MCF 10A (cell line): ENCODE measurements at places on chromosomes 5 and 9. TPM values are rescaled to one million over a fixed set of nuclear protein-coding genes. Genes with fewer than 3 reads are reported as not detected.
A peak's percentile ranks its signal among the peaks of the same experiment; 100 is the strongest.

Gene MARCOL
- not detected in 2 replicates for total RNA-seq

Gene TAF11L13
- not detected in 2 replicates for total RNA-seq

Gene PCDHGC3
- 17.3 and 31.7 TPM in 2 replicates for total RNA-seq

Gene ANKRD33B
- 3.1 TPM in 2 replicates for total RNA-seq

Gene ADAMTS2
- total RNA-seq = 0.17 TPM in 1 of 2 replicates, not detected in the other

Gene LECT2
- total RNA-seq = not detected in 2 replicates

Gene EQTN
- total RNA-seq = not detected in 2 replicates

DNA sequence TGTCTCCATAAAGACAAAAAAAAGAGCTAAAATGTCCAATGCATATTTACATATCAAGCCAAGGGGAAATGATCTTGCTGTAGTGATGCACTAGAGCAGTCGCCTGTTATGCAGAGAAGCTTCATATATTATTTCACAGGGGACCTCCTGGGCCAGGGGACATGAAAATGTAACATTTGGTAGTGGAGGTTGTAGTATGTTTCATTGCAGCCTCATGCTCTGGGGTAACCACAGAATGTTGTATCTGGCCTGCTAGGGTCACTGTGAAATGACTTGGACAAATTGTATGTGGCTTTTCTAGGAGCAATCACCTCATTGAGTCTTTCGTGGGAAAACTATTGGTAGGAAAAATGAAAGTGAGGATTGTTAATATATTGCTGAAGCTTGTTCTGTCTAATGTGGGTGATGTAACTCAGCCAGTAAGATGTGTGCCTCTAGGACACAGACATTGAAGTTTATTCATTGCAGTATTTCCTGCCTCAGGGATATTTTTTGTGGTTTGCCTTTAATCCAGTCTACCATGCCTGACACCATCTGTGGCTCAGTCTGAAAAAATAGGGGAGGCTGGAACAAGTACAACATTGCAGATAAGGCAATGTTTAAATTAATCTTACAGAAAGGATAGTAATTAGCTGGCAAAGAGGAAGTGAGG is 430.8 kb upstream of the TNC start:
- no peak overlapping the region for H3K27ac ChIP-seq
- no peaks in the 10 kb centered on the region for H3K27me3 ChIP-seq
- H3K36me3 ChIP-seq = no peaks in the 10 kb centered on the region
- H3K4me1 ChIP-seq = no peaks in the 10 kb centered on the region
- H3K4me3 ChIP-seq = no peak overlapping the region
- peak; percentile 2 for DNase-seq

DNA sequence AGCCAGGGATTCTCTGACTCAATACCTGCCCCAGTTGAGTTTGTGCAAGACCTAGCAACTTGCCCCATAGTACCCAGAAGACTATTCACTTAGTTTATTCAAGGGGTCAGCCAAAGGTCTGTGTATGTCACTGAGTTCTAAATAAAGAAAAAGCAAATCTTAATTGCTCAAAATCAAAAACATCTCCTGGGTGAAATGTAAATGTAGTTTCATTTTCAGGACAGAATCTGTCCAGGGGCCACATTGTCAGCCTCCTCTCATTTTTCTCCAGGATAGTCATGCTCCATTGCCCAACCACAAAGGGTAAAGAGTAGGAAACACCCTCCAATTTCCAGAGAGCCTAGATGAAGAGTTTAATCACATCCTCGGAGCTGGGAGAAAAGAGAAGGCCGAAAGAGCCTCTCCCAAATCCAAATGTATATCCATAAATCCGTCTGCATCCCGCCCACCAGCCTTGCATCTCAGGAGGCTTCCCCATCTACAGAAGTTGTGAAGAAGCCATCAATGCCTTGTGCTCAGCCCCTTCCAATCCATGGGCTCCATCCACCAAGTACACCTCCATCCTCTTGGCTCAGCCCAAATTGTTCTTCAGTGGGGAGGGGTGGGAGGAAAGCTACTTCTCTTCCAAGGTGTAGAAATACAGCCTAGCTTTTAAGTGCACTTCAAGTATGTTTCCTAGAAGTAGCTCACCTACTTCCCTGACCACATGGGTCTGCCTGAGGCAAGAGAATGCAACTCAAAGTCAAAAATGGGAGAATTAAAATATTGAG is 26.9 kb downstream of the ADAM19 start:
- peaks cover 22% of the 10 kb centered on the region for H3K4me1 ChIP-seq
- no peaks in the 10 kb centered on the region for H3K36me3 ChIP-seq
- no peaks in the 10 kb centered on the region for H3K27me3 ChIP-seq
- DNase-seq = peak; percentile 95
- no peak overlapping the region for H3K27ac ChIP-seq

- no peak overlapping the region for H3K27ac ChIP-seq
- H3K4me3 ChIP-seq = no peak overlapping the region
- DNase-seq = no peak
- no peaks in the 10 kb centered on the region for H3K36me3 ChIP-seq
- H3K27me3 ChIP-seq = no peaks in the 10 kb centered on the region
These were observed 220.9 kb downstream of the IRX2 start for GRCh38 chr5:2530609-2531008.

GRCh38 chr9:5580650-5581049 is 48.3 kb upstream of the RIC1 start:
- H3K27me3 ChIP-seq = no peaks in the 10 kb centered on the region
- no peak for DNase-seq
- no peak overlapping the region for H3K4me3 ChIP-seq
- H3K4me1 ChIP-seq = no peaks in the 10 kb centered on the region
- H3K27ac ChIP-seq = no peak overlapping the region

DNA sequence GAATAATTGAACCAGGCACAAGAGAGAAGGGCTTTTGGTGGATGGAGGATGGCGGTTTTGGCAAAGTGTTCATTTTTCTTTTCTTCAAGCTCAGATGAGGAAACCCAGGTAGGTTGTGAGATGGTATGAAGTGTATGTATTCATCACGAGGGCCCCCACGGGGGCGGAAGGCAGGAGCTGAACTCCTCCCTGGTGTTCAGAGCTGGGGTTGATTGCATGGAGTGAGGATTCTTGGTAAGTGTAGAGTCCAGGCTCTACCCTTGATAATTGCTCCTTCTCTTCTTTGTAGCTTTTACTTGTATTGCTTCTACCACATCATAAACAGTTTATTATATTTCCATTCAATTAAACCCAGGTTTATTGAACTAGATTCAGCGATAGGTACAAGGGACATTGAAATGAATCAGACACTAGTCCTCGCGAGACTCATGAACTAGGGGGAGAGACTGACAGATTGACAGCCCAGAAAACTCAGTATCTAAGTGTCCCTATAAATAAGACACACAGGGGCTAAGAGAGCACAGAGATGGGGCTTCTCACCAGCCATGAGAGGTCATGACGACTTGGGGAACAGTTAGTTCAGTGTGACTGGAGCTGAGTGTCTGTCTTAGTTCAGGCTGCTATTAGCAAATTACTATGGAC is 116.7 kb upstream of the KLF4 start:
- no peaks in the 10 kb centered on the region for H3K4me1 ChIP-seq
- no peak for DNase-seq
- H3K27ac ChIP-seq = no peak overlapping the region
- H3K36me3 ChIP-seq = no peaks in the 10 kb centered on the region

GRCh38 chr9:99414321-99414720 is 192.2 kb downstream of the SEC61B start:
- no peaks in the 10 kb centered on the region for H3K36me3 ChIP-seq
- no peaks in the 10 kb centered on the region for H3K27me3 ChIP-seq
- H3K4me1 ChIP-seq = no peaks in the 10 kb centered on the region
- no peak overlapping the region for H3K4me3 ChIP-seq

DNA sequence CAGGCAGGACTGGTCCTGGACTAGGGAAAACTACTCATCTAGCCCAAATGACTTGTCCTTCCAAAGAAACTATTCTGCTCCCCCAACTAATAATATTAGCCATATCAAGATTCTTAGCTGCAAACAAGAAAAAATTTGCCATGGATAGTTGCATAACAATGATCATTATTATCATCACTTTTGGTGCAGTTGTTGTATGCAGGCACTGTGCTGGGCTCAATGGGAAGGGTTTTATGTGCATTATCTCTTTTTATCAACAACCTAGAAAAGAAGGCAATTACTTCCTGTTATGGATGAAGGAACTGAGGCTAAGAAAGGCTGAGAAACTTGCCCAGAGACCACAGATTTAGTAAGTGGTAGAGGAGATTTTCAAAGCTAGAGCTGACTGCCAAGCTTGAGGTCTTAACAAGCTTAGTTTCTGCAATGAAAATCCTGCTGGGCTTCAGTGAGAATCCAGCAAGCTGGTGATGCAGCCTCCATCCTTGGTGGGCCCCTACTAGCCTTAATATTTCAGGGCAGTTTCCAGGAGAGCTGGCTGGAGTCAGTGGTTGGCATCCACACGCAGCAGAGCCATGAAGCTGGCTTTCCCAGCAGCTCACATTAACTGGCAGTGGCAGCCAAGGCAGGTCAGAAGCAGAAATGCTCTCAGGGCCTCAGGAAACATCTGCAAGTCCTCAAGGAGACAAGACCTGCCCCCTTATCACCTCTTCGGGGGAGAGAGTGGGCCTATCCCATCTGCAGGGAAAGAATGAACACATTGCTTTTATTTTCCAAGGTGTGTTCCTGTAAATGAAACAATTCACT is 20.5 kb upstream of the MEGF9 start:
- peaks cover 24% of the 10 kb centered on the region for H3K4me1 ChIP-seq
- H3K36me3 ChIP-seq = no peaks in the 10 kb centered on the region
- no peak overlapping the region for H3K27ac ChIP-seq
- H3K4me3 ChIP-seq = no peak overlapping the region
- no peaks in the 10 kb centered on the region for H3K27me3 ChIP-seq

- no peak for DNase-seq
- peaks cover 15% of the 10 kb centered on the region for H3K27me3 ChIP-seq
- H3K4me1 ChIP-seq = no peaks in the 10 kb centered on the region
- no peak overlapping the region for H3K4me3 ChIP-seq
- H3K27ac ChIP-seq = no peak overlapping the region
- H3K36me3 ChIP-seq = no peaks in the 10 kb centered on the region
These were observed 148.3 kb downstream of the CACNA1B start for GRCh38 chr9:138025908-138026307.

DNA sequence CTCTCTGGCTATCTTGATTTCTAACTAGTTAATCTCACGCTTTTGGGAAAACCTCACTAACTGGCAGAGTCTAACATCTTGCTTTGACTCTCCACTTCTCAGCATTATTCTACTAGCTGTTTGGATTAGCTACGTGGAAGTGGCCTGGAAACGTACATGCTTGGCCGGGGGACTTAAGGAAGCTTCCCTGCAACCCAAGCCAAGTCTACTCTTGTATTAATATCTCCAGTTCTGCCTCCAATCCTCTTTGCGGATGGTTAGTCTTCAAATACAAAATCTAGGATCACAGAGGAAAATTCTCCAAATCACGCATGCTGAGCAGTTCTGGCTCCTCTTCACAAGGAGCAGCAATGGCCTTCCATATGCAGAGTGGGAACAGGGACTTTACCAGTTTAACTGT is 51.8 kb upstream of the RETREG1 start:
- no peak for DNase-seq
- H3K4me3 ChIP-seq = no peak overlapping the region
- no peaks in the 10 kb centered on the region for H3K27me3 ChIP-seq
- no peak overlapping the region for H3K27ac ChIP-seq

DNA sequence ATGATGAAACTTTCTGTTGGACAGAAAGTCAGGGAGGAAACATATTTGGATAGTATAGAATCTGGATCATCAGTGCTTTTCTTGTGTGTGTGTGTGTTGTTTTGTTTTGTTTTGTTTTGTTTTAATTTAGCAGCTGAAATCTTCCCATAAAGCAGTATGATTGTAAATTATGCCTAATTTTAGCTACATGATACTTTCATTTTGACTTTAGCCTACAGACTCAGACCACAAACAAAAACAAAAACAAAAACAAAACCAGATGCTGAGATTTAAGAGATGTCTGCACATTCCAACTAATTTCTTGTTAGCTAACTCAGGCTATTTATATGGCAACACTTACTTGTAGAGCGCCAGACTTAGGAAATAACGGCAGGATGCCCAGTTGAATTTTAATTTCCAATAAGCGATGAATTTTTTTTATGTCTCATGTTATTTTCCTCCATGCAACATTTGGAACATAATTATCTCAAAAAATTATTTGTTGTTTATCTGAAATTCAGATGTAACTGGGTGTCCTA is 119.5 kb upstream of the TRPC7 start:
- H3K27ac ChIP-seq = no peak overlapping the region
- peaks cover 47% of the 10 kb centered on the region for H3K27me3 ChIP-seq
- H3K36me3 ChIP-seq = no peaks in the 10 kb centered on the region
- no peak for DNase-seq
- H3K4me1 ChIP-seq = no peaks in the 10 kb centered on the region
- H3K4me3 ChIP-seq = no peak overlapping the region
